ENCODE measurements at places on chromosomes 12 and 14.

DNA sequence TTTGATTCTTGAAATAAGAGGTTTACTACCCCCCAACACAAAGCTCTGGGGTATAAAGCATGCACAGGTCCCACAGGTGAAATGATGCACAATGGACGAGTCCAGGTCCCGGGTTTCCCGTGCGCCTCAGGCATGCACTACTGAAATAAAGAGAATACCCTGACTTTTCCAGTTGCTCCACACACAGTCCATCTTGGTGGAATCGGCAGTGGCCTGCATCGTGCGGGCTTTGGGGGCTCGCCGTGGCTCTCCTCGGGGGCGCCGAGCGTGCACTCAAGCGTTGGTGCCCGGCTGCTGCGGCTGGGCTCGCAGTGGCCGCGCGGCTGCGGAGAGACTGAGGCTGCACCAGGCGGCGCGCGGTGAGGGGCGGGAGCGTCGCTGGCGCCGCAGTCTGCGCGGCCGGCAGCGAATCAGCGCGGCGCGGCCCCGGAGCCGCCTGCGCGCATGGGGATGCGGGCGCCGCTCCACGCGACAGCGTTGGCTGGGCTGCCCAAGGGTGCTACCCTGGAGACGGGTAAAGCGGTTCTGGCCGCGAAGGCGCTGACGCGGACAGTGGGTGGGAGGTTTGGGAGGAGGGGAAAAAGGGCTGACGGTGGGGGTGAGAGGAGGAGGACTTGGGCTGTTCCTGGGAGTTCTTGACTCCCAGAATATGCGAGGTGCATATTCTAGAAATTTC, 53.8 kb upstream of the CCDC175 start:
- DNase-seq: no peak

DNA sequence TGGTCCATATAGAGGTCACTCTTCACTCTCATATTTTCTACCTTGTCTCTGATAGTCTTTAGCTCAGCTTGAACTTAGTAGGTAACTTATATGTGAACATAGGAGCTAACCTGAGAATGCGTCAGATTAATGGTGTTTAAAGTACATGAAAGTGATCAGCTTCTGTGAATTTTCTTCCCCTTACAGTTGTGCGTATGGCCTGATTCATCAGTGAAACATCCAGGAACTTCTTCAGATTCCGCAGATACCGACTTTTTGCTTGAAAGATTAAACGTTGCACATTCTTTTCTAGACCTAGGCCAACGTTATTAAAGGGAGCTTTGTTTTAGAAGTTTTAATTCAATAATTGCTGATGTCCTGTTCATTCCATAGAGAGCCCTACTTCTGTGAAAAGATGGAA, 1945.1 kb upstream of the SEL1L start:
- DNase-seq: no peak

GRCh38 chr12:103181366-103182152, 224.1 kb downstream of the ASCL1 start:
- no peak for DNase-seq

- no peak for DNase-seq
These were observed 35.4 kb downstream of the SPTLC2 start for GRCh38 chr14:77580964-77581505.

DNA sequence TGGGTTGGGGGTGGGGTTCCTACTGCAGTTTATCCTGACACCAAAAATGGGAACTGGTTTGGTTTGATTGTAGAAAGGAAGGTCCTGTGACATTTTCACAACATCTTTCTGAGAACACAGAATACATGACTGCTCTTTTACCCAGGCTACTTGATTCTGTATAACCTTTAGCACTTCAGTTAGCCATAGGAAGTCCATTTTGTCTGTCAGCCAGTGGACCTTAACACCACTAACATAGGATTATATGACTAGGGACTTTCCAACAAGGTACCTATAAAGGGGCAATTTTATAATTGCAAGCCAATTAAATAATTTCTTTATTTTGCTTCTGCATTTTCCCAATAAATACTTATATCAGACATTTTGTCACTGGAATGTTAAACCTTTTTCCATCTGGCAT, 489.2 kb upstream of the MIS18BP1 start:
- DNase-seq: no peak
